Adipose tissue (tissue), 3 donors: ENCODE measurements at places on chromosomes 12 and 14. TPM values are rescaled to one million over a fixed set of nuclear protein-coding genes. Genes with fewer than 3 reads are reported as not detected.

The SYNDIG1L gene
- 0.10 TPM for polyA plus RNA-seq

The MMP19 gene
- 39.6 TPM for polyA plus RNA-seq

The SLCO1B1 gene
- not detected for polyA plus RNA-seq

The KLHL33 gene
- 0.09 TPM for polyA plus RNA-seq

The NINJ2 gene
- polyA plus RNA-seq: 19.5 TPM

The SLC5A8 gene
- not detected for polyA plus RNA-seq

The MYF6 gene
- 0.18 TPM for polyA plus RNA-seq

The GDF3 gene
- polyA plus RNA-seq: 0.22 TPM

The TMEM119 gene
- polyA plus RNA-seq: 2.3 TPM

The TRAFD1 gene
- 8.4 TPM for polyA plus RNA-seq

The FAM186B gene
- polyA plus RNA-seq: 0.67 TPM
